Body of pancreas (tissue), 4 donors: ENCODE measurements at places on chromosomes 1 and 21.

DNA sequence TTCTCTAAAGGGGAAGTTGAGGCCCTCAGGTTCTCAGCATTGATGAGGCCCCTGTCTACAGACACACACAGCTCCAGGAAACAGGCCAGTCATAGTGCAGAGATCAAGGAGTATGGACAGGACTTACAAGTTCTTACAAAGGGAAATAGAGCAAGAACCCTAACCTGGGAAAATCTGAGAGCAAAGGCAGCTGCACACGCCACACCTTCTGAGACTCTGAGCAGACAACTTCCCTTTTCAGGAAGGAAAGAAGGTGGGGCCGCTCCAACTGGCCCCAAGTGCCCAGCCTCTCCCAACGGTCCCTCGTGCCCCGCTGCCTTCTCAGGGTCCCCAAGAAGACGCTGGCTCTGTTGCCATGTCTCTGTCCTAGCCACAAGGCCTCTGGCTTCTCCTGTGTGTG, 3.6 kb downstream of the NOC2L start:
- DNase-seq = no peak

GRCh38 chr1:230563591-230563990, 78.7 kb upstream of the COG2 start:
- DNase-seq = no peak

GRCh38 chr1:204972426-204972825, 70.6 kb upstream of the CNTN2 start:
- no peak for DNase-seq

DNA sequence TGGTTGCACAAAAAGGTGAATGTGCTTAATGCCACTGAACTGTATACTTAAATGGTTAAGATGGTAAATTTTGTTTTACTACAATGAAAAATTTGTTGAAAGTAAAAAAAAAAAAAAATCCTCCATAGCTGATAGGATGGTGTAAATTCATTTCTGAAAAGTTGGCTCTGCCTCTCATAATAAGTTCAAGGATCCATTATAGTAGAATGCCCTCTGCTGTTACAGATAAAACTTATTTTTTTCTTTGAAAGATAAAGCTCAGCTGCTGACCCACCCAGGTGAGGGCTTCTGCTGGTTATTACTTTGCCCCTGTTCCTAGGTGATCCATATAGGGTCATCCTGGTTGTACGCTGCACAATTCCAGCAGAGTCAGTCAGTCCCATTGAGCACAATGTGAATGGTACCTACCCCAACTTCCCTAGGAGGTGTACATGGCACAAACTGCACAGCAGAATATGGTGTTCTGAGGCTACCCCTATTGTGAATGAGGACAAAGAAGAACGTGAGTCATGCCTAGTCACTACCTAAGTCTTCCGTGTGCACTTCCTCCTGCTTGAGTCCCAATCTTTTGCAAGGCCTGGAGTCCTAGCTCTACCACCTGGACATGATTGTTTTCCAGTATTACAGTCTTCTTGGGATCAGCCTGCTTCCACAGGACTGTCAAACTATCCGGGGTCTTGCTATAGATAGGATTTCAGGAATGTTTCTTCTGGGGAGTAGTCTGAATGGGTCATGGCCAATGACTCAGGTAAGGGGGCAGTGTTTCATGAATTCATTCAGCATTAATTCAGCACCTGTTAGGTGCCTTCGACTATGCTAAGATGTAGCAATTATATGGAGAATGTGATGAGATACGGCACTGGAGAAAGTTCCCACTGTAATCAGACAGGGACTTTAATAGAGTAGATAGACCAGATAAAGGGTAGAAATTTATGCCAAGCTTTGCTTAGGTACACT, 20.8 kb upstream of the CD5L start:
- DNase-seq = no peak

DNA sequence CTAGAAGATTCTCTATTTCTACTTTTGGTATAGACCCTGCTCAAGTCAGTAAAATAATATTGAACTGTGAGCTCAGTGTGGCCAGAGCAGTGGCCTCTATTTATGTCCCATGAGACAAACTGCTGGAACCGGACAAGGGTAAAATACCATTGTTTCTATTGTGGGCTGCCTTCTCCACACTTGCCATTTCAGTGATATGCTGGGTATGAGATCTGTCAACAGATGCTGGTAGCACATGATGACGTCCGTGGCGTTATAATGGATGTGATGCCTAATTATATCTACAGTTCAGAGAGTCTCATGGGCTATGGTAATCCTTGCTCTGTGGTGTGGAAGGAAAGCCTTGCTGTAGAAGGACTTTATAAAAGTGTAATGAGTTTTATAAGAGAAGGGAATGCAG, 2.4 kb downstream of the ACTN2 start:
- DNase-seq = no peak
